ENCODE measurements at places on chromosomes 1 and 21.

GRCh38 chr21:32687643-32688345, 40.0 kb downstream of the SYNJ1 start:
- DNase-seq: no peak

- DNase-seq: no peak
Measured at GRCh38 chr1:31694069-31694963, 9.5 kb downstream of the COL16A1 start.

DNA sequence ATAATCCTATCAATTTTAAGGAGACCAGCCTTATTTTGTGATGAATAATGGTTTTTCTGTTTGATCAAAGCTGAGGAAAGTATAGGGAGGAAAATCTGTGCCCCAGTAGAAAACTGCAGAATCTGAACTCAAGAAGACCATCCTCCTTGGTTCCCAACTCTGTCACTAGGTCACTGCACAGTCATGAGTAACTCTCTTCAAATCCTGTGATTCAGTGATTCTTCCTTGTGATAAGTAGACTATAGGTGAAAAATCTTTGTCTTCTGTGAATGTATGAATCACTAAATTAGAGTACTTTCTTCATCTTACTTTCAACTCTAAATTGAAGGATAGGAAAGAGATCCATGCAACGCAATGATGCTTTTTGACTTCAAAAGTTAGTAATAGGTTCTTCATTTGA, 13.3 kb upstream of the OR2L5 start:
- no peak for DNase-seq

- DNase-seq: no peak
Measured at GRCh38 chr1:100868364-100868995, 26.2 kb downstream of the EXTL2 start.

DNA sequence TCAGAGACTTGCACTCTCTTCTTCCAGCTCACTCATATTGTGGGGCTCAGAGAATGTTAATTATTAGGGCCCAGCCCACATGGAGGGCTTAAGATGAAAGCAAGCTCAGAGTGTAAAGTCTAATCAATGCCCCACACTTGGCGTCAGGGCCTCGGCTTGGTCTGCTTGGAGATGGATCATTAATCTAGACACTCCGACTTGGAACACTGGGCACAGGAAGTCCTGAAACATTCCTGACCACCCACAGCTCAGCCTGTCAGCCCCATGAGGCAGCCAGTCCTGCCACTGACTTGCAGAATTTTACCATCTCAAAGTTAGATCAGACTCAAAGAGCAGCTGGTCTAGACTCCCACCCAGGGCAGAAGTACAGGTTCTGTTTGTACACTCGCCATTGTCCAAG, 69.8 kb upstream of the TRABD2B start:
- no peak for DNase-seq

GRCh38 chr1:37100310-37100709, 66.0 kb upstream of the GRIK3 start:
- no peak for DNase-seq

- no peak for DNase-seq
Measured at GRCh38 chr1:85303440-85304162, 27.2 kb upstream of the BCL10 start.

DNA sequence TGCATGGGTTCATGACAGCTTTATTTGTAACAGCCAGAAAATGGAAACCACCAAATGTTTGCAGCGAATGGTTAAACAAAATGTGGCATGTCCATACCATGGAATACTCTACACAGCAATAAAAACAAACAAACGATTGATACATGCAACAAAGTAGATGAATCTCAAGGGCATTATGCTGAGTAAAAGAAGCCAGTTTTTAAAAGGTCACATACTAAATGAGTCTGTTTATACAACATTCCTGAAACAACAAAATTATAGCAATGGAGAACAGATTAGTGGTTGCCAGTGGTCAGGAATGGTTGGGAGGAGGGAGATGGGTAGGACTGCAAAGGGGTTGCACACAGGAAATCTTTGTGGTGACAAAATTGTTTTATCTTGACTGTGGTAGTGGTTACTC, 202.4 kb upstream of the UBE2U start:
- DNase-seq: no peak

DNA sequence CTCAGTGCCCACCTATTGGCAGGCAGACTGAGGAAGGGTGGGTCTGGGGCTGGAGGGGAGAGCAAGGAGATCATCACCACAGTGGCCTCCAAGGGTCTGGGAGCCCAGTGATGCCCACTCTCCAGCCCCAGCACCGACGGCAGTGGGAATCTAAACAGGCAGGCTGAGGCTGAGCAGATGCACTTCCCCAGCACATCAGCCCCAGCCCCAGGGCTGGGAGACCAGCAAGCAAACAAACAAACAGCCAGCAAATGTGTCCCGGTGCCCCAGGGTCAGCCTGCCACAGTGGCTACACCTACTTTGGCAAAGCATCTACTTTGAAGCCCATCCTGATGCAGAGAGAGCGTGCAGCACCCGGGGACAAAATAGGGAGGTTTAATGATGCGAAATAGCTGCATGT, 216.3 kb upstream of the ZC3H12A start:
- no peak for DNase-seq

GRCh38 chr1:76006234-76006633, 68.3 kb upstream of the ST6GALNAC3 start:
- peak; percentile 57 for DNase-seq

GRCh38 chr1:43206600-43207228, 34.6 kb downstream of the CFAP57 start:
- DNase-seq: peak; percentile 97

GRCh38 chr1:185244015-185244747, 72.9 kb downstream of the IVNS1ABP start:
- DNase-seq: peak; percentile 21

DNA sequence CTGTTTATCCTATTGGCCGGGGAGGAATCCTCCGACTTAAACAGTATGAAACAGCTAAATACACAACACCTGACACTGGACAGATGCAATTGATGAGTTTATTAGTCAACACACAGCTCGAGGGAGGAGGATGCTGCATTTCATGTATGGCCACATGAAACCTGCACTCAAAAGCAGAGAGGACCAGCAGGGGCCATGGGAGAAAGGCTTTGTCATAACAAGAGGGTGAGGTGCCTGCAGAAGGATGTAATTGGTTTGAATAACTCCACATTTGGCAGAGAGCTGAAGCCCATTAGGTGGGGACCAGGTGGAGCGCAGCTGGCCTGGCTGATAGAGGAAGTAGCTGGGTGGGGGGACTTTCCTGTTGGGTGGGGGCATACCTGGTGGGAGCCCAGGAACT, 599.1 kb downstream of the PTPRU start:
- DNase-seq: no peak

DNA sequence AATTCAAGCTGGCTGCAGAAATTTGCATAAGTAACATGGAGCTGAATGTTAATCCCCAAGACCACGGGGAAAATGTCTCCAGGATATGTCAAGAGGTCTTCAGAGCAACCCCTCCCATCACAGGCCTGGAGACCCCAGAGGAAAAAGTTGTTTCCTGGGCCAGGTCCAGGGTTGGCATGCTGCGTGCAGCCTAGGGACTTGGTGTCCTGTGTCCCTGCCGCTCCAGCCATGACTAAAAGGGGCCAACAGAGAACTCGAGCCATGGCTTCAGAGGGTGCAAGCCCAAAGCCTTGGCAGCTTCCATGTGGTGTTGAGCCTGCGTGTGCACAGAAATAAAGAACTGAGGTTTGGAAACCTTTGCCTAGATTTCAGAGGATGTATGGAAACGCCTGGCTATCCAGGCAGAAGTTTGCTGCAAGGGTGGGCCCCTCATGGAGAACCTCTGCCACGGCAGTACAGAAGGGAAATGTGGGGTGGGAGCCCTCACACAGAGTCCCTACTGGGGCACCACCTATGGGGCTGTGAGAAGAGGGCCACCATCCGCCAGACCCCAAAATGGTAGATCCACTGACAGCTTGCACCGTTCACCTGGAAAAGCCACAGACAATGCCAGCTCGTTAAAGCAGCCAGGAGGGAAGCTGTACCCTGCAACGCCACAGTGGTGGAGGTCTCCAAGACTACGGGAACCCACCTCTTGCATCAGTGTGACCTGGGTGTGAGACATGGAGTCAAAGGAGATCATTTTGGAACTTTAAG, 222.9 kb downstream of the COP1 start:
- no peak for DNase-seq

DNA sequence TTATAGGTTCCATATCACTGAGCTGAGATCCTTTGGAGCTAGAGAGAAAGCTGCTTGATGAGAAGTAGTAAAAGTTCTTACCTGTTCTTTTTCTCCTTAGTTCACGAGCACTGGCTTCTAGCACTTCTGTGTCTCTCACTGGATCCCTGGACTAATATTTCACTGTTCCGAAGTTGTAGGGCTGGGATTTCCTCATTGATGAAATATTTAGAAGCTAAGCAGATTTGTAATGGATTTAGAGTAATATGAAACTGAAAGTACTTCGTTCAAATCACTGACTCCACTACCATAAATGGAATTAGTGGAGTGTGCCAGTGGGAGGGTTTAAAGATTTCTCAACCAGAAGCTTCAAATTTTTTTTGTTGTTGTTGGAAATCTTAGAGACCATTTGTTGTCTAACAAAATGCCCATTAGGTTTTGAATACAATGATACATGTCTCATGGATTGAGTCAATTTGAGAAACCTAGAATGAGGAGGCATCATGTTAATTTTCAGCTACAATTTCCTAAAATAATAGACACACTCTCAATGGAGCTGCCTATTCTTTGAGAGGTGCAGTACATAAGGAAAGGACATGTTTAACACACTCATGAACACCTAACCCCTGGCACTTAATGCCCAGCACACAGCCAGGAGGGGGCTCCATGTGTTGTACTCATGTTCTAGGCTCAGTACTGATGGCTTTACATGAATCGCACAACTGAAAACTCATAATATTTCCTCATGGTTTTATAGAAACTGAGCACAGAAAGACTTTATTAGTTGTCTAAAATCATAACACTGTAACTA, at the start of gene GBP1:
GBP1 (minus strand) TSS at position 130 of the 790 bp plus-strand sequence. CDS start 1,974 bp downstream, outside the sequence.
- DNase-seq: peak; percentile 77

- DNase-seq: no peak
Measured at GRCh38 chr1:155527677-155528076, 34.9 kb downstream of the ASH1L start.

GRCh38 chr1:172641492-172641891, 17.4 kb upstream of the FASLG start:
- DNase-seq: no peak

- DNase-seq: no peak
Measured at GRCh38 chr1:59055908-59056719, 240.8 kb upstream of the FGGY start.

- DNase-seq: peak; percentile 34
Measured at GRCh38 chr1:86704972-86705664, 742 bp downstream of the SH3GLB1 start.

DNA sequence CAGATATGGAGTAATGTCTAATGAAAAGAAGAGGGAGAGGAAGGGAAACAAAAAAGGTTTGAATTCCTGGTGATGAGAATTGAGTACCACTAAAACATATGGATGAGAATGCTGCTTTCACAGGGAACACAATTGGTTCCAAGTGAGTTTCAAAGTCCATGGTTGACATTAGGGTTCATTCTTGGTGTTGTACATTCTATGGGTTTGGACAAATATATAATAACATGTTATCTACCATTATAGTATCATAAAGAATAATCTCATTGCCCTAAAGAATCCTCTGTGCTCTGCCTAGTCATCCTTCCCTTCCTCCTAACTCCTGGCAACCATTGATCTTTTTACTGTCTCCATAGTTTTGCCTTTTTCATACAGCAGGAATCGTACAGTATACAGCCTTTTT, 20.1 kb downstream of the TMCO1 start:
- DNase-seq: no peak

DNA sequence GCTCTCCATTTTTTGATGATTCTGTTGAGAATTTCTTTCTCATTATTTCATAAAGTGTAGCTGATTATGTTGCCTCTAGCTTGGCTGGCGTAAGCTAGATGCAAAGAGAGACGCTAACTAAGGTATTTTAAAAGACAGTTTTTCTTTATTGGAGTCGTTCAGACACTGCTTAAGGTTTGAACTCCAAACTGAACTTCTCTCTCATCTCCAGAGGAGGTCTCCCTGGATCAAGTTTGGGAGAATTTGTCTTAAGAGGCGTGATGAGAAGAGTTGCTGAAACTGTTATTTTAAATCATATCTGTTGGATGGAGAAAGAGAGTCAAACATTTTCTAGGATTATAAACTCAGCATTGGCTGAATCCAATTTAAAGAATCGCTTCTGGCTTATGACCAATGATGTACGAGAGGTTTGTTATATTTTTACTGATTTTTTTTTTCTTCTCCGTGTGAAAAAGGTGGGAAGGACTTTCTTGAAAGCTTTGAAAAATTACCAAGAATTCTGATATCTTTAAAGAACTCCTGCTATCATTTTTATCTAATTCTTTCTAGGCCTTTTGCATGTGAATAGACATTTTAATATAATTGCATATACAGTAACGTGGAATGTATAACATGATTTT, 34.0 kb downstream of the MAP3K7CL start:
- no peak for DNase-seq

DNA sequence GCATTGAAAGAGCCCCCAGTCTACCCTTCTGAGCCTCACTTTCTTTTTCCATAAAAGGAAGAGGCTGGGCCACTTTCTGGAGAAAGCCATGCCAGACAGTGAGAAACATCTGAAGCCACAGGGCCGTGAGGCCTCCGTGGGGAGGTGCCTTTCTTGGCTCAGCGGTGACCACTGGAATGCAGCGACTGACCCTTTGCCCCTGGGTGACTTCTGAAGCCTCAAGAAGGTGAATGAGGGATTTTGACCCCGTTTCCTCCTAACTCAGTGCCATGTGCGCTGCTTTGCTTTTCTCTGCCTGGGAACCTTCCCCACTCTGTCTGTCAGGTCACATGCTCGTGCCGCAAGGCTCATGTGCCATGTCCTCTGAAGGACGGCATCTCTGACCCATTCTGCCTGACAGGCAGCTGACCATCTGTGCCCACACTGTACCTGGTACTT, 44.7 kb upstream of the A3GALT2 start:
- DNase-seq: no peak

DNA sequence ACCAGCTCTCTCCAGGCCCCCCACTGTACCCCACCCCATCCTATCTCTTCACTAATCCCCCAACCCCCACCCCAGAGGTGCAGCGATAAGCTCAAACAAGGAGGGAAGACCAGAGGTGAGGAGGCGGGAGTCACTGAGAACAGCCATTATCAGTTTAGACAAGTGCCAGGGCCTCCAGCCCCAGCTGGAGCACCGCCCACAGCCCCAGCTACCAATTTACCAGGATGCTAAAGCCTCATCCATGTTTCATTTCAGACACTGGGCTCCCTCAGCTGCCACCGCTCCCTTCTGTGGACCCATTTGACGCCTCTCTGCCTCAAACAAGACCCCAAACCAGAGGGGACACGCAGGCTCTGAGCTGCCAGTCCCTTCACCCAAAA, 80.6 kb downstream of the DISP3 start:
- DNase-seq: no peak

DNA sequence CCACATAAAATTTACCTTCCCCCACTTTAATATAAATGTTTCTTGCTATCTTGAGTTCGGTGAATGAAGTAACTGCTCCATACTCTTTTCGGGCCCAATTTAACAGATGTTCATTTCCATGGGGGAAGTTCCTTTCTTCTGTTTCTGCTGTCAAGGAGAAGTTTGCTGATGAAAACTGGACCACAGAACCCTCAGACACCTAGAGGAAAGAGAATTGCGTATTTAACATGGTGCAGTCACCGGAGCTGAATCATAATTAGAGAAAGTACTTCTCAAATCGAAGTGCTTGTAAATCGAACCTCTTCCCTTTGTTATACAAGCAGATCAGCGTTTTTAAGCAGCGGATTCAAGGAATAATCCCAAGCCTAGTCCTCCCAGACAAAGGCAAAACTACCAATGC, 151.2 kb downstream of the TGFBR3 start:
- DNase-seq: no peak

GRCh38 chr1:78038071-78038470, 7.7 kb upstream of the GIPC2 start:
- DNase-seq: no peak

All from GM04503 (cell line).